ENCODE measurements at places on chromosomes 6 and 20. TPM values are rescaled to one million over a fixed set of nuclear protein-coding genes. Genes with fewer than 3 reads are reported as not detected.

The TP53INP2 gene
- 1.2 TPM for total RNA-seq

GRCh38 chr6:121791396-121792315, 356.2 kb downstream of the GJA1 start:
- no peak for DNase-seq

The MUCL3 gene
- total RNA-seq = not detected

The PDCD2 gene
- total RNA-seq = 49.4 TPM

DNA sequence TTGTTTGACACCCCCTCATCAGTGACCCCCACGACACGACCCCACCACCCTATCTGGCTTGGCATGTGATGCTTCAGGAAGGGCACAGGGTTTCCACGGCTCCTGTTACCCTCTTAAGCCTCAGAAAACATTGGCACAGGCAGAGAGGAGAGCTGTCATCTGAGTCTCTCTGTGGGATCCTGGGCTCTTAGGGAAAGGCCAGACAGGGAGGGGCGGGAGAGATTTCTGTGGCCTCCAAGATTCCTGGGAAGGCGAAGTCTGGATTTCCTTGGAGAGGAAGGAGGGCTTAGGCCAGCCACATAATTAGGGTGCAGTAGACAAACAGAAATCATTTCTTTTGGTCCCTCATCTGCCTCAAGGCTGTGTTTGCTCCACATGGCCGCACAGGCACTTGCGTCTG, 191.6 kb upstream of the SNX9 start:
- no peak for DNase-seq

DNA sequence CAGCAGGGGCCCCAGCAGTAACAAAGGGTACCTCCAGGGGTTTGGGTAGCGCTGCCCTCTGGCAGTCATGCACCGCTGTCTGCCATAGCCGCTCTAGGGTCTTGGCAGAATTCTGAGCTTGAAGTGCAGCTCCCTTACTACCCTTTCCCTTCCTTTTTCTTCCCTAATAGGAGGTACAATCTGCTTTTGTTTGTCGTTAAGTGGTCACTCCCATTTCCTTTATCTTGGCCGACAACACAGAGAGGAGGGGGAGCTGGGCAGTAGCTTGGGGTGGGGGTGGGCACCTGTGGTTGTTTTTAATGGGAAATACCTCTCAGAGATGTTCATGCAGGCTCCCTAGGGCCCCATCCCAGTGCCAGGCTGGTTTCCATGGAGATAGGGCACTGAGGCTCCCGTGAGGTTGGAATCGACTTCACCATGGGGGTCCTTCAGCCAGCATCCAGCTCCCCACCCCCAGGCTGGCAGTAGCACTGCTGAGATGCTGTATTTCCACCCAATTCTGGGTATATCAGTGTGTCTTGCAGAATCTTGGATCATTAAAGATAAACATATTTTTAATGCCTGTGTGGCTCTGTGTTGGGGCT, 18.6 kb downstream of the CCDC167 start:
- no peak for DNase-seq

DNA sequence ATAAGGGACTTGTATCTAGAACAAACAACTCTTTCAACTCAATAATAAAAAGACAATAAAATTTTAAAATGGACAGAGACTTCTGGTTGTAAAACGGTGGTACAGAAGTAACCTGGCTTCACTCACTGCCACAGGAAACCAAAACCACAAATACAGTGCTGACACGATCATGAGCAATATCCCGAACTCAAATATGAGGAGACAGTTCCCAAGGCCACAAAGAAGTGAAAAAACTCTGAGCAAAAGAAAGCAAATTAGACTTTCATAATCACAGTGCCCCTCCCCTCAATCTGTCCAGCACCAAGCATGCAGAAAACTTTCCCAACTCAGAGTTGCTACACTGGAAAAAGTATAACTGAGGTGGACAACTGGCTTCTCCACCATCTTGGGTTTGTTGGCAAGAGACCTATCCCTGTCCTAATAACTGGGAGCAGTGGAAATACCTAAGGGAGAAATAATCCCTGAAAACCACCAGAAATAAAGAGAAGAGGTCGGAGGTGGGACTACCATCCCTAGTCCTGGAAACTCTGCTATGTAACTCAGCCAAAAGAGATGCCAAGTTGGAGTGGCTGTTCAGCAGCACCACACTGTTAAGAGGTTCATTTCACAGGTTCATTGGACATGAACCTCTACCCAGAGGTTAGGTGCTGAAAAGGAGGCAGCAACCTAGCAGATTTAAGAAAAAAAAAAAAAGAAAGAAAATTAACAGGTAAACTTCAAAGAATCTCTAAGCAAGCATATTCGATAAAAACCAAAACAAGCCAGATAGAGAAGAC, 55.5 kb downstream of the REV3L start:
- no peak for DNase-seq

GRCh38 chr6:150535151-150535804, 64.4 kb upstream of the PLEKHG1 start:
- no peak for DNase-seq

The AKAP12 gene
- total RNA-seq = 1.1 TPM

- no peak for DNase-seq
Measured at GRCh38 chr20:19737025-19737424, 21.0 kb upstream of the RIN2 start.

DNA sequence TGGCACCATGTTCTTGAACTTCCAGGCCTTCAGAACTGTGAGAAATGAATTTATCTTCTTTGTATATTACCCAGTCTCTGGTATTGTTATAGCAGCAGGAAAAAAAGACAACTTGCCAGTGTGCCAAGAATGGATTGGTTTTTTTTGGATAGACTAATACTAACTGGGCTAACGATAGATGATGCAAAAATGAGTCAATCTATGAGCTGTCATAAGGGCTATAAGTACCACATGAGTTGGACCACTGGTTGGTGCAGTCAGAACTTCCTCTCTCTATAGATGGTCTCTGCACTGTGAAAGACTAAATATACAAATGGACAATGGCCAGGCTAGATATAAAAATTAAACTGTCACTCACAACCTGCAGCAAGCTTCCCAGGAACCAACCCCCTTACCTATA, 87.6 kb upstream of the COL21A1 start:
- DNase-seq = no peak

GRCh38 chr20:24779946-24780345, 169.1 kb upstream of the CST7 start:
- no peak for DNase-seq

GRCh38 chr6:111591901-111592461, 13.7 kb downstream of the TRAF3IP2 start:
- DNase-seq = no peak

DNA sequence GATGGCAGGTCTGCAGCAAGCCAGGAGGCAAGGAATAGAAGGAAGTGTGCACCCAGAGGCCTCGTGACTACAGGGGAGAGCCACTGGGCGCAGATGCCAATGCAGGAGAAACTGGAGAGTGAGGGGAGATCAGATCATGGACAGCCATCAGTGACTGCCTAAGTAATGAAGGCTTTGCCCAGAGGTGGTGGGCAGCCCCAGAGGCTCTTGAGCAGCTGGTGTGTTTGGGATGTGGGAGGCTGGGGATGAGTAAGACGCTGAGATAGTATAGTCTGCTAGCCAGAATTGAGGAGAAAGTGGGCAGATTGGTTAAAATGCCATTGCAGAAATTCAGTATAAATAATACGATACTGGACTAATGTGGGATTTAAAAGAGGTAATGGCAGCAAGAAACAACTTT, 111.9 kb downstream of the MAP3K4 start:
- no peak for DNase-seq

The GMPR gene
- not detected for total RNA-seq

The MYLK4 gene
- total RNA-seq = 0.44 TPM

DNA sequence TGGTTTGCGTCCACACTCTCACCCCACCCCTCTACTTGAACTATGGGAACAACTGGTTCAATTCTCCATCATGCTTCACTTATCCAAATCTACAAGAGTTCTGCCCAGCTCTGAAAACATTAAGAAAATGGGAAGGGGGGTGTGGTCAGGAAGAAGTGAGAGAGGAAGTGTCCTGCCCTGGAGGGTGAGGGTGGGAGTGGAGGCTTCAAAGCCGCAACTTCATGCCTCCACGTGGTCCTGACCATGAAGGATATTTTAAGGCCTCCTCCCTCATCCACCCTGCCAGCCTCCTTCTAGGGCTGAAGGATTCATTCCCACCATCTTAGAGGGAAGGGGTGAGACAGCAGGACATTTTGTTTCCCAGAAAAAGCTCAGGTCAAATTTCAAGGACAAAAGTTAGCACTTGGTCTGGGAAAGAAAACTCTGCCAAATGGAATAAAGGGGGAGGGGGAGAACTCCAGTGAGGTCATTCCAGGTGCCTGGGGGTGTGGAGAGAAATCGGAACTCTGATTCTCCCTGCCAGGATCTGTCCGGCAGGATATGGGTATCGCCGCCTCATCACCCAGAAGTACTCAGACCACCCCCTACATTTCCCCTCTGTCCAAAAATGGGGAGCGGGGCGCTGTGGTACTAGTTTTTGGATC, 4.9 kb downstream of the RIMS4 start:
- no peak for DNase-seq

DNA sequence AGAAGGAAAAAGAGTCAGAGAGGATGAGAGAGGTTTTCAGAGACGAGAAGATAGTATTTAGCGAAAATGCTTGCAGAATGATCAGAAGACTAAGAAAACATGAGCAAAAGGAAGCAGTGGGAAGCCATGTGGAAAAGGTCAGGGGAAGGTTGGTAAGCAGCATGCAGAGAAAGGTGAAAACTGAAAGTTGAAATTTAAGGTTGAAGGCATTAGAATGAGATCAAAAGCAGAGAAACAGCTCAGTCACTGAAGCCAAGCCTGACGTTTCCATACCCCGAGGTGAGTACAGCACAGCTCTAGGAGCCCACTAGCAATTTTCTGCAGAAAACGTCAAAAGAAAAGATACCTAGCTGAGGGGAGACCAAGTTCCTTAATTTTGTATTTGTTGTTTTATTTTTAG, 19.1 kb upstream of the TFB1M start:
- DNase-seq = no peak

The HAO1 gene
- not detected for total RNA-seq

DNA sequence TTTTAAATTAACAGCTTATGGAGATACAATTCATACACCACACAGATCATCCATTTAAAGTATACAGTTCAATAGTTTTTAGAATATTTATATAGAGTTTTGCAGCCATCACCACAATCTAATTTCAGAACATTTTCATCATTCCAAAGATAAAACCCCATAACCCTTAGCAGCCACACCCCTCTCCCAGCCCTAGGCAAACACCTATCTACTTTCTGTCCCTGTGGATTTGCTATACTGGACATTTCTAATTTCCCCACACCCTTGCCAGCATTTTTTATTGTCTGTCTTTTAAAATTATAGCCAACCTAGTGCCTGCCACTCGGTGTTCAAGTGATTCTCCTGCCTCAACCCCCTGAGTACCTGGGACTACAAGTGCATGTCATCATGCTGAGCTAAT, 23.0 kb upstream of the AKAP7 start:
- DNase-seq = no peak

GRCh38 chr6:1850121-1850839, 240.6 kb downstream of the FOXC1 start:
- no peak for DNase-seq

DNA sequence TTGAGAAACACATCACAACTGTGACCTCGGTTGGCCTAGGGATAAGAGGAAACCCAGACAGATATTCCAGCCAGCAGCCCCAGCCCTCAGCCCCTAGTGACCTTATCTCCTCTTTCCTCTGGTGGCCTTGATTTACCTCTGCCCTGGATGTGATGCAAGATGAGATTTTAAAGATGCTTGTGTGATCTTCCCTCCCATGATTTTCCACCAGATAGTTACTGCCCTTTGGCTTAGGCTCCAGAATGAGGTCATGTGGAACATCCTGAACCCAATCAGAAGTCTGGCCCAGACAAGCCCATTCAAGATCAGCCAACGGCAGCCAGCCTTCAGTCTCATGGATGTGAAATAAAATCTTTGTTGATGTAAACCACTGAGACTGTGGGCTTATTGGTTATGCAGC, 104.0 kb downstream of the BANF2 start:
- no peak for DNase-seq

The PTCRA gene
- total RNA-seq = not detected

The TFAP2A gene
- not detected for total RNA-seq

GRCh38 chr20:19456595-19457395, 244.4 kb downstream of the SLC24A3 start:
- DNase-seq = no peak

DNA sequence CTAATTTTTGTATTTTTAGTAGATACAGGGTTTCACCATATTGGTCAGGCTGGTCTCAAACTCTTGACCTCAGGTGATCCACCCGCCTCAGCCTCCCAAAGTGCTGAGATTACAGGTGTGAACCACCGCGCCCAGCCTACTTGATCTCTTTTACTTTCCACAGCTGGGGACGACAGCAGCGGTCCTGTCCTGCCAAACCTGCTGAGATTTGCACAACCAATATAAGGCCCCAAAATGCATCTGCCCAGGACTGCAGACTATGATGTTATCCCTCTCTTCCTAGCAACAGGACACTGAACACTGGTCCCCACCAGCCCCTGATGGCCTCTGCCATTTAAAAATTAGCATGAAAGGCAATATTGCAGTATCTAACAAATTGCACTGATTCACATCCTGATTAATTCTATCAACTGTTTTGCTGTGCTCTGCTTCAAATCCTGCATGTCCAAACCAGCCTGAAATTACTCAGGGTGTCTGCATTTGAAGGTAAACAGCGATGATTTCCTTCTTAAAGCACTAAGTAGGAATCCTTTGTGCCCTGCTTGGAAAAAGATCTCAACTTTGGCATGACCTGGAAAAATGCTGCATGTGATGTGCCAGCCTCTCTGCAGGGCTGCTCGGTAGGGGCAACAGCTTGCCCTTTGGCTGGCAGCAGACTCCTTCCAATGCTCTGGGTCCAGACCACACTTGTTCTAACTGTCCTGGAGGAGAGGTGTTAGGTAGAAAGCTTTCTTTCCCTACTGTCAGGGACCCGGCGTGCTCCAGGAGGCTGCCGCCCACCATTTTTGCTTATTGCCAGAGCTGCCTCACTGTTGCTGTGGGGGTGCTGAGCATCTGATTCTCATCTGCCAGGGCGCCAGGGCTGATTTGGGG, 27.4 kb upstream of the PXDC1 start:
- no peak for DNase-seq

DNA sequence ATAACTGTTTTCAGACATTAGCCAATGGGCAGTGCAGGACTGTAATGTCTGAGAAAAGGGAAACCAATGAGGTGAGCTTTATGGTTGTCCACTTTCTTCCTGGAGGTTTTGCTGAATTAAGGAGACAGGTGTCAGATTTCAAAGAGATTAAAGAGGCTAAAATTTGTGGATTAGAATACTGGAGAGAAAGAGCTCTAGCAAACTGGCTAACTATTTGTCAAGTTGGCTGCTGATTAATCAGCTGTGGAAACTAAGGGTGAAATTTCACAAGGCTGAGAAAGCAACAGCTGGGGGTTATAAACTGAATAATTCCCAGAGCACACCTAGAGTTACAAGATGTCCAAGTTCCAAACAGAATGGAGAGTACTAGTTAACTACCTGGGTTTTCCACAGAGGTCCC, 198.9 kb downstream of the TBC1D32 start:
- DNase-seq = no peak

- no peak for DNase-seq
Measured at GRCh38 chr6:108619431-108620197, 58.9 kb downstream of the FOXO3 start.

- no peak for DNase-seq
Measured at GRCh38 chr20:51379601-51380341, 162.7 kb downstream of the NFATC2 start.

- DNase-seq = peak; percentile 16
Measured at GRCh38 chr6:106300944-106301343, 24.6 kb downstream of the ATG5 start.

- DNase-seq = no peak
Measured at GRCh38 chr6:132520953-132521352, 8.0 kb upstream of the STX7 start.

The SLC22A3 gene
- total RNA-seq = not detected
